ENCODE measurements at places on chromosomes 16 and 17. TPM values are rescaled to one million over a fixed set of nuclear protein-coding genes. Genes with fewer than 3 reads are reported as not detected.

DNA sequence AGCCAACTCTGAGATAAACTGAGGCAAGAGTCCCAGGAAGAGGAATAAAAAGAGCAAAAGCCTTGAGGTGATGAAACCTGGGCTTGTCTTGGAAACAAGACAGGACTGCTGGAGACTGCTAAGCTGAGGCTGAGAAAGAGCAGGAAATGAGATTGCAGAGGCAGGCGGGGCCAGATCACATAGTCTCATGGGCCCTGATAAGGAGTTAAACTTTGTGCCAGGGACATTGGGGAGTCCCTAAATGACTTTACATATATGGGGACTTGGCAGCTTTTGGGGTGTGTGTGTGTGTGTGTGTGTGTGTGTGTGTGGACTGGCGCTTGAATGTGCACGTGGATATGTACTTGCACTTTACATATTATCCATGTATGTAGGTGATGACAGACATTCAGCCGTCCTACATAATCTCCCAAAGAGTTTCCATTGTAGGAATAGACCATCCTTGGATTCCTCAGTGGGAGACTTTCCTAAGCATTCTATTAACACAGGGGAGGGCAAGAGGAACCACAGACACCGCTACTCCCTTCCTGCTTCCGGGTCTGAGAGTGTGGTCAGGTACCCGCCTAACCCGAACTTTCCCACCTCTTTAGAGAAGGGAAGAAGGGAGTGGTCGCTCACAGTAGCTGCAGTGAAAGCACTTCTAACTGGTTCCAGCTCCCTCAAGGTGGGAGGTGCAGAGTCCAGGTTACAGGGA, 123.1 kb downstream of the LYRM1 start:
- no peak for DNase-seq

- DNase-seq = no peak
These were observed 40.9 kb downstream of the SMARCE1 start for GRCh38 chr17:40606548-40607353.

GRCh38 chr17:78675836-78676235, 98.6 kb upstream of the DNAH17 start:
- DNase-seq = no peak

GRCh38 chr17:42051013-42051400, 606 bp upstream of the C17orf113 start:
- no peak for DNase-seq

GRCh38 chr16:89268987-89269735, 51.7 kb downstream of the ZNF778 start:
- DNase-seq = no peak

DNA sequence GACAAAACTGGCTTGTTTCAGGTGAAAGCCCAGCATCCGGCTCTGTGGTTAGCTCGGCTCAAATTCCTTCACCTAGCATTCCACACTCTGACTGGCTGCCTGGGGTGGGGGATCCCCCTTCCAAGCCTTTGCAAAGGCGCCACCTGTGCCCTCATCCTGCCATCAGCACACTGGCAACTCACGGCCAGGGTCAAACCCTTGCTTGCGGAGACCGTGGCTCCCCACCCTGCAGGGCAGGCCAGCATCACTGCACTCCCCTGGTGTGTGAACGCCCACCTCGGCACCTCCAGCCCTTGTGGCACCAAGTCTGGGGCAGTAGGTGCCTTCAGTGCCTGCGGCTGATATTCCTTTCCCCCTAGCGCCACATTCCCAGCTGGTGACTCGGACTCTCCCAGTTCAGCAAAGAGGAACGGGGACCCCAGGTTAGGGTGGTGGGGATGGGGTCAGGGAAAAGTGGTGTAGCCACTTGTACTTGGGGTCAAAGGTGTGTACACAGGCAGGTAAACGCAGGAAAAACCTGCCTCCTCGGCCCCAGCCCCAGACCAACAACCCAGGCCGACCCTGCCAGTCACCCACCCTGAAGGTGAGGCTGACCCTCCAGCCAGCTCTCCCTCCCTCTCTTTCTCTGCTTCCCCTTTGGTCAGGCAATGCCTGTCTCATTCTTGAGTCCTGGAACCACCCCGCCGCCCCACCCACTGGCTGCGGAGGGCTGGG, 1.1 kb downstream of the FLII start:
- DNase-seq = no peak

DNA sequence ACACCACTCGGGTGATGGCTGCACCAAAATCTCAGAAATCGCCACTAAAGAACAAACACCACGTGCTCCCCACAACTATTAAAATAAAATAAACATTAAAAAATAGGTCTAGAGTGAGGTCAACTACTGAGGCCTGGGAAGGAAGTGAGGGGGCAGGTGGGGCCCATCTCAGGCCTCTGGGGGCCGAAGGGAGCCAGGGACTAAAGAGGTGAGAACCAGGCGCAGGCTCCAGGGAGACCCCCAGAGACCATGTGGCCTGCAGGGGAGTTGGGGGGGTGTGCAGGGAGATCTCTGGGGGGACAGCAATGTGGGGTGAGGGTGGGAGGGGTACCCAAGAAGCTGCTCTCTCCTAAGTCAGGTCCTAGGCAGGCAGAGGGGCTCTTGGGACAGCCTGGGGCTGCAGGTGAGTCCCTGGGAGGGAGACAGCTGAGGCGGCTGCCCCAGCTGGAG, 111.3 kb upstream of the SMURF2 start:
- DNase-seq = no peak

Gene CLDN9
- not detected for total RNA-seq

Gene TMC7
- 2.7 TPM for total RNA-seq

Gene SF3B3
- total RNA-seq = 121 TPM
